ENCODE measurements at places on chromosomes 11 and 22.

- DNase-seq = no peak
Measured at GRCh38 chr11:44443836-44444769, 121.4 kb upstream of the CD82 start.

GRCh38 chr22:43227239-43227630, 40.3 kb upstream of the TTLL12 start:
- DNase-seq = no peak

- peak; percentile 37 for DNase-seq
Measured at GRCh38 chr11:33912405-33913361, 20.8 kb upstream of the LMO2 start.

DNA sequence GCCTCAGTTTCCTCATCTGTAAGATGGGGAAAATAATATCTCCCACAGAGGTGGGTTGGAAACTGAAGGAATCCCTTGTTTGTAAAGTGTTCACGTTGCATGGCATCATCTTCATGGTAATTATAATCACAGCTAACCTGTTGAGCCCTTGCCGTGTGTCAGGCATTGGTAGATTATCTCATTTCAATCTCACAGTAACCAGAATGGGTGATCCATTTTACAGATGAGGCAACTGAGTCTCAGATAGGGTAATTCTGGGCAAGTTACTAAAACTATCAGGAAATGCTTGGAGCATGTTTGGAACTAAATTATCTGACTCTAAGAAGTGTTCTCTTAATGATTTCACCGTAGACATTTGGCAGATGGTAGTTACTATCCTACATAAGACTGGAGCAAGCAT, 109.4 kb downstream of the NAV2 start:
- DNase-seq = no peak

GRCh38 chr11:91857179-91857578, 367.4 kb upstream of the FAT3 start:
- DNase-seq = no peak

DNA sequence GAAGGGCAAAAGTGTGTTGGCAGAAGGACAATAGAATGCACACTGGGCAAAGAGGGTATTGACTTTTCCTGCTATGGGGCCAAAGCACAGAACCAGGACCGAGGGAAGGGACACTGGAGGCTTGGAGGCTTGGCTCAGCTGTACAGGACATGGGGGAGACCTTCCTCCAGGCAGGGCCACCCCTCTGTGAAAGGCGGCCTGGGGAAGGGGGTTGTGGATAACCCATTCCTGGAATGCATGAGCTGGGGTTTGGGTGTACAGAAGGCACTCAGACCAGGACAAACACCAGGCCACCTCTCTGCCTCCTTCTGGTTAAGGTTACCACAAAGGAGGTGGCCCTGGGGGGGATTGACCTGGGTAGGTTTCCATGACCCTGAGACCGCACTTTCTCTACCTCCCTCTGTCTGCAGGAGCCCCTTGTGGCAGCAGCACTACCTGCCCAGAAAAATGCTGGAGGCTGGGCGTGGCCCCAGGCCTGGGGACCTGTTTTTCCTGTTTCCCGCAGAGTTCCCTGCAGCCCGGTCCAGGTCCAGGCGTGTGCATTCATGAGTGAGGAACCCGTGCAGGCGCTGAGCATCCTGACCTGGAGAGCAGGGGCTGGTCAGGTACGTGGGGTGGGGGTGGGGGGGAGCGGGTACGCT, 9.6 kb downstream of the P2RY2 start:
- DNase-seq = no peak

GRCh38 chr11:68099474-68100405, 21.4 kb downstream of the CHKA start:
- DNase-seq = no peak

DNA sequence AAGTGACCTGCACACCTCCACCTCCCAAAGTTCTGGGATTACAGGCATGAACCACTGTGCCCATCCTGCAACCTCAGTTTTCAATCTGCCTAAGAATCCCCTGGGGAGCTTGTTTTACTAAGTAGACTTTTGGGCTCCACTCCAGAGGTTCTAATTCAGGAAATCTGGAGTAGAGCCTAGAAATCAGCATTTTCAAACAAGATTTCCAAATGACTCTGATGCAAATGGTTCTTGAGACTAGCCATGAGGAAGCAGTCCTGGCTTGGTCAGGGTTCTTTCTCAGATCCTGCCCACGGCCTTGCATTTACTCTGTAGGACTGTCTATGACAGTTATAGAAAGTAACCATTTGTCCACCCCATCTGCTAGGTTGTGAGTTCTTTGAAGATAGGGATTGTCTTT, 1.6 kb upstream of the KCNE3 start:
- no peak for DNase-seq

DNA sequence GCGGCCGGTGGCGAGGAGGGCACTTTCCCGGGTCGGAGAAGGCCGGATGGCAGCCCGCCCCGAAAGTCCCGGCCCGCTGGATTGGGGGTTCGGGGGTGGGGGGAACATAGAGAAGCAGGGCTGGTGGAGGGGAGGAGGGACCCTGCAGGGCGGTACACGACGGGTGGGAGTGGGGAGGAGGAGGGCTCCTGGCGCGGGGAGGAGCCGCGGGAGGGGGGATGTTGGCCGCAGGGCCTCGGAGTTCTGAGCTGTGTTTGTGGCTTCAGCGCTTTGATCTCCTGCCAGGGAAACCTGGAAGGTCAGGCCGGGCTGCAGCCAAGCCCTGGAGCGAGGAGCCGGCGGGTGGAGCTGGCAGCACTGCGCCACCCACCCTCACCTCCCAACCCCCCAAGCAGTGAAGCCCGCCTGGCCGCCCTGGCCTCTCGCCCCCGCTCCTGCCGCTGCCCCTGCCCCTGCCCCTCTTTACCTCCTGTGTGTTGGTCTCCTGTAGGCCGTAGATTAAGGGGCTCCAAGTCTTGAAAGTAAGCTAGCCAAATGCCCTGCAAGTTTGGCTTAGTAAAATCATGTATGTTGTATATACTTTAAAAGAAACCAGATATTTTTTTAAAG, 30.9 kb downstream of the C22orf31 start:
- DNase-seq = peak; percentile 91

- no peak for DNase-seq
Measured at GRCh38 chr22:26103023-26103422, 66.2 kb upstream of the SEZ6L start.

DNA sequence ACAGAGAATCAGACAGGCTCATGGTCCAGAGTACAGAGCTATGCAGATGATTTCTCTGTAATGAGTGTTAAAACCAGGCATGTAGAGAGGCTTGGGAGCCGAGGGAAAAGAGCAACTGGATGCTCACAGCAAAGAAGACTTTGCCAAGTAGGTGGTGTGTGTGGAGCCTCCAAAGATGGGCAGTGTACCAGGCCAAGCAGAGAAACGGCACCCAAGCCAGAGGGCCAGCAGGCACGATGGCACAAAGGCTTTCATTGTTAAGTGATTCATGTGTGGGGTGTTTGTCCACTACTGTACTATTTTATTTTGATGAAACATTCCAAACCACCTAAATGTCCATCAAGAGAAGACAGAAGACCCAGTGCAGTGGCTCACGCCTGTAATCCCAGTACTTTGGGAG, 11.1 kb downstream of the RANGAP1 start:
- DNase-seq = no peak

- no peak for DNase-seq
Measured at GRCh38 chr11:80702264-80702663, 1261.4 kb upstream of the TENM4 start.

DNA sequence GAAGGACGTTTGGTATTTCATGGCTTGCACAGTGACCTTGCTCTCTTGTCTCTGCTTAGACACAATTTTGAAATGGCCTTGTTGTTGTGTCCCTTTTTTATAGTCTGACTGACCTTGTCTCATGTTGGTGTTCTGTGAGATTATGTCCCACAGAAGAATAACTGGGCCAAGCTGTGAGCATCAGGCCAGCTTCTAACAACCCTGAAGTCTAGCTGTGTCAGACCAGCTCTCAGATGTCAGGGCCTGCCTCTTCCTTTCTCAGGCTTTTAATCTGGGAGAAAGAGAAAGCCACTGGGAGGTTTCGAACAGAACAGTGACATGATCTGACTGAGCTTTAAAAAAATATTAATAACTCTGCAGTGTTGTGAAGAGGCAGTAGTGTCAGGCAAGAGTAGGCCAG, 2.0 kb upstream of the UEVLD start:
- DNase-seq = no peak

DNA sequence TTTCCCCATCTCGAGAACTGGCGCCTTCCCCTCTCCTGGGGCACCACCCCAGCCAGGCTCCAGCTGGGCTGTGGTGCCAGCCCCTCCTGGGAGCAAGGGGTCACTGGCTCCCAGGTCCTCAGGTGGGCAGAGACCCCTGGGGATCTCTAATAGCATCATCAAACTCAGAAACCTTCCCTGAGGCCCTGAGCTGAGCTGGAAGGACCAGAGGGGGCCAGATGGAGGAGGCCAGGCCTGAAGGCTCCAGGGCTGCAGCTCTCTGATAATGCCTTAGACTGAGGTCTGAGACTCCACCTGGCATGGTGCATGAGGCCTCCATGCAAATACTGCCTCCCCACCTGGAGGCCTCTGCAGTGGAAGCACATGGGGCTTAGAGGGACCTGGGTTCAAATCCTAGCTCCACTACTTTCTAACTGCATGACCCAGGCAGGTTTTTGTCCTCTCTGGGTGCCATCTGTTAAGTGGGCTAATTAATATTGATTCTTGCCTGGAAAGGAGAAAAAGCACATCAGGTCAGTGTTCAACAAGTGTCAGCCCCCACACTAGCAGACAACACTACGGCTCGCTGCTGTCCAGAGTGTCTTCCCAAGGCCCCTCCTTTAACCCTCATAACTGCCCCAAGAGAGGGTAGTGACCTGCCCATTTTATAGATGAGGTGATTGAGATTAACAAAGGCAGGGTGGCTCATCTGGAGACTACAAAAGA, 1.5 kb downstream of the MAPK8IP1 start:
- DNase-seq = no peak

GRCh38 chr11:113877670-113878055, 2.3 kb upstream of the USP28 start:
- no peak for DNase-seq

GRCh38 chr11:8269636-8270035, 6.0 kb upstream of the LMO1 start:
- DNase-seq = no peak

DNA sequence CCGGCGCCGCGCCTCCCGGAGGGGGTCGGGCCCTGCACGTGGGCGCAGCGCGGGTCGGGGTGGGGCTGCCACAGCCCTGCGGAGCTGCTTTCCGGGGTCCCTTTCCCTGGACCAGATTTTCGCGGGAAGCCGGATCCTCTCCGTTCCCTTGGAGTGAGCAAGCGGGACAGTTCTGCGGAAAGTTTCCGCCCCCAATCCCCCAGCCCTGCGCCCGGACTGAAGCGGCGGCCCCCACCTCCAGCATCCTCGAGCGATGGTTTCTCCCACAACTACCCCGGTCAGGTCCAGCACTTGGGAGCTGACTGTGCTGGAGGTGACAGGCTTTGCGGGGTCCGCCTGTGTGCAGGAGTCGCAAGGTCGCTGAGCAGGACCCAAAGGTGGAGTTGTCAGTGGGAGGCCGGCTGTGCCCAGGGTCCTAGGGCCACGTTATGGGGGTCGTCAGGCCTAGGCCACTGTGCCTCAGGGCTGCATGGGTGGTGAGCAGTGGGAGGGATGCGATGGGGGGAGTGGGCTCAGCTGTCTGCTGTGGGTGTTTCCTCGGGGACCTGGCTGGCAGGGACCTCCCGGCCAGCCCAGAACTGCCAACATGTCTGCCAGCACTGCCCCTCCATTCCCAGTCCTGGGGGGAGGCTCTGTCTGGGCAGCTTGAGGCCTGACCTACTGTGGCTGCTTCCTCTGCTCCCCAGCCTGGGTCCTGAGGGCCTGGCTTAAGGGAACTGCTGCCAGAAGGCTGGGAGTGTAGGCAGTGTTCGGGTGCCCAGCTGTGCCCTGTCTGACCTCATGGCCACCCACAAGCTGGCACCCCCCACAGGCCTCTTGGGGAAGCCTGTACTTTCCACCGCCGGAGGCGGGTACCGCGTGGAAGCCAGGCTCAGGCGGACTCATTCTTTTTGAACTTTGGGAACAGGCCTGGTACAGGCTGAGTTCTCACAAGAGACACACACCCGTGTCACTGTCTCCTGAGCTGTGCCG, 726 bp downstream of the ST3GAL4 start:
- no peak for DNase-seq

DNA sequence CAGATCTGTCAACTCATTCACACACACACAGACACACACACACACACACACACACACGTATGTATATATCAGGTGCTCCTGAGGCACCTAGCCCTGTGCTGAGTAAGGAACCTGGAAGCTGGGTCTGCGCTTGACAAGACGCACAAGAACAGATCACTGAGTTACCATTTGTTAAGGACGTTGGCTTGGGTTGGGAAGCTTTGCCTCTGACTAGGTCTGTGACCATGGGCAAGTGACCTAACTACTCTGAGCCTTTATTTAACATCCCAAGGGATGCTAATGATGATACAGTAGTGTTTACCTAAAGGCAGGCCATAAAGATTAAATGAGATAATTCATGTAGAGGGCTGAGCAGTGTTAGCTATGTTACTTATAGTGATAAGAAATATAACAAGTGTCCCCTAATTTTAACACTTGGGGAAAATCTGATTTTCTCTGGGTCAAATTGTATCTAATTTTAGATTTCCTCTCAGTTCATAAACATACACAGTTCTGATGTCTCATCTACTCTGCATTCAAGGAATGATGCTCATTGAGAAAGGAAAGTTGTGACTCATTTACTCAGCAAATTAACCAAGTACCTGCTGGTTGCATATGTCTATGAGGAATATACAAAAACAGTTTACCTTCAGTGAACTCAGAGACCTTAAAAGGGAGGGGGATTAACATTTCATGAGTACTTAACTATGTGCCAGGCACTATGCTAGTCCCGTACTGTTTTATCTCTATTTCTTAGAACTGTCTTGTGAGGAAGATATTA, 13.6 kb downstream of the RNF185 start:
- peak; percentile 59 for DNase-seq

- peak; percentile 94 for DNase-seq
Measured at GRCh38 chr11:57778318-57779037, 16.9 kb downstream of the CTNND1 start.

DNA sequence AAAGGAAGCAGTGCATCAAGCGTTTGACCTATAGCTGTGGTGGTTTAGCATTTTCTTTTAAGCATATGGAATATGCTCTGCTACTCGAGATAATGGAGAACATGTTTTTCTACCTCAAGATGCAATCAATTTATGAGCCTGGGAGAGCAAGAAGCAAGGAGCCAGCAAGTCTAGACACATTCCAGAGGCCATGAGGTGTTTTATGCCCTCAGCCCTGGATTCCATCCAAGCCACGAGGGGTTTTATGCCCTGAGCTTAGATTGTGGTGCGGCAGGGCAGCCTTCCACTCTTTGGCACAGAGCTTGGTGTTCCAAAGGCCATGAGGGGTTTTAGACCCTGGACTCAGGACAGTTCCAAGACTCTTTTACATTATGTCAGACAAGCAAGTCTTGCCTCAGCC, 11.7 kb upstream of the DNAJB13 start:
- peak; percentile 10 for DNase-seq

DNA sequence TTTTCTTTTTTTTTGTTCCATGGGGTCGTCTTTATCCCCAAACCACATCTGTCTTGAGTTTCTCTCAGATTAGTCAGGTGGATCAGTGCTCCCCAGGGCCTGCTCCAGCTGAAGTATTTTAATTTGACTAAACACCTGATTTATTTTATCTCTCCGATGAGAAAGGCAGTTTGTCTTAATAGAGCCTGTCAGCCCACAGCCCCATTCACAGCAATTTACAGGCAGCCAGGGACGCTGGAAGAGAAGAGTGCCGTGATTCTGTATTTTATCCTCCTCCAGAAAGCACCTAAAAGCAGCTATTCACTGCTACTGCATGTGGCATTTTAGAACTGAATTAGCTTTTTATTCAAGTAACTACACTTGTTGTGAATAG, 164.5 kb downstream of the SOX6 start:
- no peak for DNase-seq

- no peak for DNase-seq
Measured at GRCh38 chr11:105297463-105297862, 157.9 kb upstream of the CARD18 start.

- no peak for DNase-seq
Measured at GRCh38 chr22:49325531-49326395, 501.9 kb downstream of the BRD1 start.
